NCI-H774 (cell line): ENCODE measurements at places on chromosomes 1 and 21.

DNA sequence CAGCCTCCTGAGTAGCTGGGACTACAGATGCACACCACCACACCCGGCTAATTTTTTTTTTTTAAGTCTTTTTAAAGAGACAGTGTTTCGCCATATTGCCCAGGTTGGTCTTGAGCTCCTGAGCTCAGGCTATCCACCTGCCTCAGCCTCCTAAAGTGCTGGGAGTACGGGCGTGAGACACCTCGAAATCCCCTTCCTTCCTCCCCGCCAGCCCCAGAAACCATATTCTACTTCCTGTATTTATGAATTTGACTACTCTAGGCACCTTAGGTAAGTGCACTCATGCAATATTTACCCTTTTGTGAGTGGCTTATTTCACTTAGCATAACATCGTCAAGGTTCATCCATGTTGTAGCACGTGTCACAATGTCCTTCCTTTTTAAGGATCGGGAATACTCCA lies 6.9 kb upstream of the LRP8 start:
- DNase-seq, result no peak

GRCh38 chr1:41546833-41547135 lies 62.3 kb upstream of the EDN2 start:
- DNase-seq, result no peak

- no peak for DNase-seq
These were observed at the start of gene S100A10 for GRCh38 chr1:151993734-151994496. Gene S100A10, minus strand, starts transcription at chr1:151993859. Its CDS starts 7,629 bp downstream, at chr1:151986230.

GRCh38 chr1:185156288-185156853 lies 382 bp downstream of the TRMT1L start:
- DNase-seq, result peak; percentile 41

- DNase-seq, result no peak
These were observed 26.3 kb upstream of the DISP1 start for GRCh38 chr1:222788402-222789156.

- DNase-seq, result no peak
These were observed 338.0 kb downstream of the LMO4 start for GRCh38 chr1:87666681-87667080.

DNA sequence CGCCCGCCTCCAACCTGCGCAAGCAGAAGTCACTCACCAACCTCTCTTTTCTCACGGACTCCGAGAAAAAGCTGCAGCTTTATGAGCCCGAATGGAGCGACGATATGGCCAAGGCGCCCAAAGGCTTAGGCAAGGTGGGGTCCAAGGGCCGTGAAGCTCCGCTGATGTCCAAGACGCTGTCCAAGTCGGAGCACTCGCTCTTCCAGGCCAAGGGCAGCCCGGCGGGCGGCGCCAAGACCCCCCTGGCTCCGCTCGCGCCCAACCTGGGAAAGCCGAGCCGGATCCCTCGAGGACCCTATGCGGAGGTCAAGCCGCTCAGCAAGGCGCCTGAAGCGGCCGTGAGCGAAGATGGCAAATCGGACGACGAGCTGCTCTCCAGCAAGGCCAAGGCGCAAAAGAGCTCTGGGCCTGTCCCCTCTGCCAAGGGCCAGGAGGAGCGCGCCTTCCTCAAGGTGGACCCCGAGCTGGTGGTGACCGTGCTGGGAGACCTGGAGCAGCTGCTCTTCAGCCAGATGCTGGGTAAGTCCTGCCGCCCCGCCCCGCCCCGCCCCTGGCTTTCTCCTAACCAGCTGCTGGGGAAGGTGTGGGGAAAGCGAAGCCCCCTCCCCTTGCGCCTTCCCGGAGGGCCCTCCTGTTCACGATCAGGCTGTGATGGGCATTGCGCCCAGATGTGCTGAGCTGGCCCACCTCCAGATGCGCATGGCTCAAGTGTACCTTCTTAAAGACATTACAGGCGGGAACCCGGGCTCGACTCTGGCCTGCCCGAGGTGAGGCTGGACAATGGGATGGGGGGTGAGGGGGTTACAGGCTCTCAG lies 110.2 kb downstream of the NAV1 start:
- DNase-seq, result no peak

GRCh38 chr1:179058487-179059483 lies 23.1 kb upstream of the TOR3A start:
- no peak for DNase-seq

DNA sequence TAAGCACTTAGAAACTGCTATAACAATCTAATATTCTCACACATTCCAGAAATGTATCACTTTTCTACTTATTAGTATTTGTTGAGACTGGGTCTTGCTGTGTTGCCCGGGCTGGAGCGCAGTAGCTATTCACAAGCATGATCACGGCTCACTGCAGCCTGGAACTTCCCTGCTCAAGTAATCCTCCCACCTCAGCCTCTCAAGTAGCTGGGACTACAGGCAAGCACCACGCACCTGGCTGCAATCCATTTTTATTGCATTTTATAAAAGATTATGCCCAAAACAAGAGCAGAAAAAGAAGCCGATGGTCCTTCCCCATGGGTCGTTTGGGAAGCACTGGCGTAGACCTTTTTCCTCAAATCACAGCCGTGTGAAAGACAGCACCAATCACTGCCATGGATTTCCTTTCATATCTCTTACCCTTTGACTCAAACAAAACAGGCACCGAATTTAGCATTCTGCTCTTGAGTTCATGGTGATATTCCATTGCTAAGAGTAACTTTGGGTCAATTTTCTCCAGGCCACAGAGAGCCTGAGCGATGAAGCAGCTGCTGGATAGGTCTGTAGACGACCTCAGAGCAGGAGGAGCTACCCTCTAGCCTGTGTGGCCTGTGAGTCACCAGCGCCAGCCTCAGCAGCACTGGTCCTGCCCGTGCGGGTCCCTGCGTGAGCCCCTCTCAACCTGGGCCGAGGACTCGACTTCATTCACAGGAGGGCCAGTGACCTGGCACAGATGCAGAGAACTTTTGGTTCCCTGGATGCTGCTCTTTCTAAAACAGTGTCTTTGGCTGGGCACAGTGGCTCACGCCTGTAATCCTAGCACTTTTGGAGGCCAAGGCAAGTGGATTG lies 80.8 kb downstream of the PIK3CD start:
- DNase-seq, result no peak

DNA sequence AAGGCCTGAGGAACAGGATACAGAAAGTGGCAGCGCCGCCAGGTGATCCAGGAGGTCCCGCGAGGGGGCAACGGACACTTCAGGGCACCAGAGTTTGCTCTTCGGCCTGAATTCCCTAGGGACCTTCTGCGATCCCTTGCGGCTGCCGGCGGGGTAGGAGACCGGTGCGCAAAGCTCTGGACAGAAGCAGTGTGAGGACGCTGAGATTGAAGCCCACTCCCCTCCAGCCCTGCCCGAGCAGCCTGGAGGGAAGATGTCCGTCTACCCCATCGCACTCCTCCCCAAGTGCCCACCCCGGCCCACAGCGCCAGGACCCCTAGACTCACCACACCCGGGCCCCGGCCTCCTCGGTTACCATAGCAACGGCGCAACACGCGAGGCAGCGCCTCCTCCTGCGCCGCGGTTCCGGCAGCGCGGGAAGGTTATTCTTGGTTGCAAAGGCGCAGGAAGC lies at the start of gene ANKRD45:
Gene ANKRD45 (minus strand): TSS at position 361 of the 451 bp plus-strand sequence. CDS start 10,433 bp downstream, outside the sequence.
- no peak for DNase-seq

DNA sequence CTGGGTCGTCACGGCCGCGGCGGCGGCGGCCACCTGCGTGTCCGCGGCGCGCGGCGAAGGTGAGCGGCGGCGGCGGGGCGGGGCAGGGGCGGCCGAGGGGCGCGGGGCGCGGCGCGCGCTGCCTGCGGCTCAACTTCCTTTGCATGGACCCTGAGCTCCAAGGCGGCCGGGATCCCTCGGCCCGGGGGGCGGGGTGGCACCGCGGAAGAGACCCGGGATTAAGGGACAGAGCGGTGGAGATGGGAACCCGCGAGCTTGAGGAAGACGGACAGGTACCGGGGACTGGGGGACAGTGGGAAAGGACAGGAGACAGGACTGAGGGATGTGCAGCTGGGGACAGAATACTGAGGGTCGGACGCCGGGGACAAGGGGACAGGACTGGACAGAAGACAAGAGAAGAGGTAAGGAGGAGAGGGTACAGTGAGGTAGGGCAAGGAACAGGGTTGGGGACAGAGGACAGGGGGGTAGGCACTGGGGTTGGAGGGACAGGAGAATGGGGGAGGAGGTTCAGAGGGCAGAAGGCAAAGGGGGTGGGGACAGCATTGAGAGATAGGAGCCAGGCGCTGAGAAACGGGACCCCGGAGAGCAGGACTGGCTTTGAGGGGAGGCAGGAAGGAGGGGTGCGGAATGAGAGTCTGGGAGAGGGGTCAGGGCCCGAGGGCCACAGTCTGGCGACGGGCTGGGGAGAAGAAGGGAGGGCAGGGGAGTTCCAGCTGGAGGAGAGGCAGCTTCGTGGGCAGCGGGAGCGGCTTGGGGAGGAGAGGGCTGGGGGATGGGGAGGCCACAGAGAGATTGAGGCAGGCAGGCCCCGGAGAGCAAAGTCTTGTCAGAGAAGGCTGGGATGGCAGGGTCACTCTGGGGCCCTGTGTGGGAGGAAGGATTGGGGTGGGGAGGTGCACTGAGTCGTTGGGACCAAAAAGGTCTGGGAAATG lies 648 bp downstream of the EPHA8 start:
- DNase-seq, result no peak

DNA sequence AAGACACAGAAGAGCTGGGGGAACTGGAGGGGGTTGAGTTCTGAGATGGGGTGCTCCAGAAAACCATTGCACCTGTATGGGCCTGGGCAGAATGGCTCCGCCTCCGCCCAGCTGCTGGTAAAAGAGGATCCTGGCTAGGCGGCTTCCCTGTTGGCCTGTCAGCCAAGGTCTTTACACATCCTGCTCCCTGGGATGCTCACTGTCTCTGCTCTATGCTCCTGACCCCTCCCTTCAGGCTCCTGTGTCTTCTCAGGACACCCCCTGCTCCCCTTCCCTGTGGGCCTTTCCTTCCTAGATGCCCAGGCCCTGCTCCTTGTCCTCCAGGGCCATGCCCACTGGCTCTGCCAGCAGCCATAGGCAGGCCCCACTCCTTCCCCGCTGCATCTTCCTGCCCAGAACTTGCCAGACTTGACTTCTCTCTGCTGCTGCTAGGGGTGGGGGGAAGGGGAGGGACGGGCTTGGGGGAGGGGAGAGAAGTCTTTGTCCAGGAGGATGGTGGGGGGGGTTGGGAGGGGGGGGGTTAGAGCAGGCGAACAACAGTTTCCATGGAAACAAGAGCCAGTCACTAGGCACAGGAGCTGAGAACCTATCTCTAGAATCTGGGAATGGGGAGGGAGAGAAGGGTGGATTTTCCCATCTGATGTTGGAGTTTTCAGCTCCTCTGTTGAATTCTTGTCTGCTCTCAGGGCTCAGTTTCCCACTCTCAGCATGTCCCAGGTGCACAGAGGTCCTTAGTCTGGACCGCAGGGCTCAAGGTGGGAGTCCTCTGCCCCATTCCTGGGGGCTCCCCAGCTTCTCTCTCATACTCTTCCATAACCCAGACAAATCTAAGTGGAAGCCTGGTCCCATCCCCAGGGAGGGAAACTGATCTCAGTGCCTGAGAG lies 10.6 kb downstream of the CELSR2 start:
- no peak for DNase-seq

DNA sequence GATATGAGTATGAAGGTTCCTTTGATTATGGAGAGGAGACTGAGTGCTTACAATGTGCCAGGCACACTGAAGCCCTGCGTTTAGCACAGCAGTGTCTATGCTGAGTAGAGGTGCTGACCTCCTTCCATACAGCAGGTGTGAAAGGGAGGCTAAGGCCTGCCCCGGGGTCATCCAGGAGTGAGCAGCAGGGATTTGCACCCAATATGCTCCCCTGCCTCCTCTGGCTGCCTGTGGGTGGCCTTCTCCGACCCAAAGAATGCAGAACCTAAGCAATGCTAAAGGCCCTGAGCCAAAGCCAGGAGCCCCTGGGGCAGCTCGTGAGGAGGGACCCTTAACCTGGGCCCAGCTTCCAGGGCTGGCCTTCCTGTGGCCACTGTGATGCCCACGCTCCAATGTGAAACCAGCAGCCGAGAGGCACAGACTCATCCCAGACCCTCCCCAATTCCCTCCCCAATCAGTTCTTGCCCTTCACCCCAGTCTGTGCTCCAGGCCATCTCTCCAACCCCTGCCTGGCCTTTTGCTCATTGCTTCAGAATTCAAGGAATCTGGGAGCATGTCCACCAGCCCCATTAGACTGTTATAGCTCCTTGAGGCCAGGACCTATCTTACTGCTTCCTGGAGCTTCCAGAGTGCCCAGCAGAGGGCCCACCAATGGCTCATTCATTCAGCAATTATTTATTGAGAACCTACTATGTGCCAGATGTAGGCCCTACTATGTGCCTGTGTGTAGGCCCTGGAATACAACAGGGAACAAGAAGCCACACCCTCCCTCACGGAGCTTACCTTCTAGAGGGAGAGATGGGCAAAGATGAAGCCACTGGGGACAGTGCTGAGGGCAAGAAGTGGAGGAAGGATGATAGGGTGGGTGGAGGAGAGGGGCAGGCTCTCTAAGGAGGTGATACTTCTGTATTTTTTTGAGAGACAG lies 53.3 kb downstream of the TAS1R2 start:
- no peak for DNase-seq

DNA sequence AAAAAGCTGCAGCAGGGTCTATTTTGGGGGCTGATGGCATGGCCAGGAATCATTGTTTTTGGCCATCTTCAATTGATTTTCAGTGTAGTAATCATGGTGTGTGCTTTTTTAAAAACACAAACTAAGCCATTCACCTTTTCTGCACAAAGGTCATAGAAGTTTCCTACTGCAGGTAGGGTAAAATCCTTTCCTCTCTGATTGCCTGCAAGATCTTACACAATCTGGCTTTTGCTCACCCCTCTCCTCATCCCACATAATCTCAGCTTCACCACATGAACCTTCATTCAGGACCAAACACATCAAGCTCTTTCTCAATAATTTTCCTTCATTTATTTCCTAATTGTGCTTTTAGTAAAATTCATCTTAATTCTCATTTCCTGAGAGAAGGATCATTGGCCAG lies 38.3 kb upstream of the GBP5 start:
- no peak for DNase-seq

- DNase-seq, result no peak
These were observed 6.5 kb upstream of the LRRC39 start for GRCh38 chr1:100184536-100184935.

- no peak for DNase-seq
These were observed 6.3 kb upstream of the ETV3 start for GRCh38 chr1:157144509-157144908.

GRCh38 chr1:183548116-183548515 lies 42.1 kb downstream of the NCF2 start:
- no peak for DNase-seq

GRCh38 chr21:32256251-32256650 lies 22.6 kb downstream of the MIS18A start:
- DNase-seq, result no peak

- no peak for DNase-seq
These were observed 9.7 kb downstream of the MYOG start for GRCh38 chr1:203076031-203076511.
